ENCODE measurements at places on chromosomes 6 and 20. TPM values are rescaled to one million over a fixed set of nuclear protein-coding genes. Genes with fewer than 3 reads are reported as not detected.

DNA sequence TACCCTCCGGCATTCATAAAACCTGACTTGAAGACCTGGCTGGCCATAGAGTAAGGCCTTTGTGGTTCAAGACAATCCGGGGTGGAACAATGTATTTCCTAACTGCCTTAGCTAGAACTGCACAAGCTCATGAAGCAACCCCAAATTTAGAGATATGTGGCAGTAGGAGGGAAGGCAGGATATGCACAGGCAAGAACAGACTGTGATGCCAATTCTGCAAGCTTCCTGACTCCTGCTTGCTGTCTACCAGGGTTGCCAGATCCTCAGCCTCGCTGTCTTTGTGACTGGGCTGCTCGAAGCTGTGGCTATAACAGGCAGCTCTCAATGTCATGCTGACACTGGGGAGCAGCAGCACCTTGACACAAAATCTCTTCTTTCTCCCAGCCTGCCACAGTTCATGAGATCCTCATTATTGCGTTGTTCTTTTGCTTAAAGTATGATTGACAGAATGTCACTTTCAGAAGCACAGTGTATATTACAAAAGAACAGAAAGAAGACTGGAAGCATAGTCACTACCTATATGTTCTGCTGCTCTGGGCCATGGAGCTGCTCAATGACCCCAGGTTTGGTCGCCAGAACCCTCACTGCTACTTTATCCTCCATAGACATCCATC is 18.3 kb upstream of the SHLD1 start:
- no peak for DNase-seq

GRCh38 chr20:21670126-21670525 is 35.3 kb upstream of the PAX1 start:
- DNase-seq = no peak

- no peak for DNase-seq
These were observed 43.2 kb upstream of the SRF start for GRCh38 chr6:43127877-43128276.

DNA sequence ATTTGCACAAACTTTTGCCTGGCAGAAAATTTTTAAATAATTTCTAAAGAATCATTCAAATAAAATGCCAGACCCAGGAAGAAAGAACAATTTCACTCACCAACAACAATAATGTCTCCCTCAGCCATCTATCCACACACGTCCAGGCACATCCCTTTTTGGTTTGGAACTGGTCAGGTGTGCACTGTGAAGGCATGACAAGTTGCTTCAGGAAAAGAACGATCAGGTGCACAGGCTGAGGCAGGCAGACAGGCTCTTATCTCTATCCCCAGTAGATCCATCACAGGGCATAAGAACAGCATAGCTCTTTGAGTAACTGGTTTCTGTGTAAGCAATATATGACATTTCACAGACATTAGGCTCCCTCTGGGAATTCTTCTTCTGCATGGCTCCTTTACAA is 18.1 kb upstream of the NXT1 start:
- DNase-seq = no peak

- no peak for DNase-seq
These were observed 70.2 kb downstream of the BLOC1S5 start for GRCh38 chr6:7993952-7994351.

- DNase-seq = no peak
These were observed 3.9 kb upstream of the KIAA0408 start for GRCh38 chr6:127463056-127463455.

- no peak for DNase-seq
These were observed 3.9 kb upstream of the WFDC2 start for GRCh38 chr20:45465491-45466266.

- no peak for DNase-seq
These were observed 75.0 kb downstream of the BCKDHB start for GRCh38 chr6:80181352-80182081.

The HLA-DQB2 gene
- total RNA-seq = 0.95 TPM

The DLL1 gene
- total RNA-seq = 8.0 TPM

Data from heart left ventricle (tissue), 16 donors.